ENCODE measurements at places on chromosomes 7 and 10. TPM values are rescaled to one million over a fixed set of nuclear protein-coding genes. Genes with fewer than 3 reads are reported as not detected.

Gene MUC3A
- 22.0 TPM for total RNA-seq

Gene AOAH
- total RNA-seq: not detected

Gene KLLN
- 0.43 TPM for total RNA-seq

Gene KIF20B
- 14.2 TPM for total RNA-seq

Gene SUGCT
- 1.0 TPM for total RNA-seq

Gene AKR1C8
- total RNA-seq: not detected

Gene GRID2IP
- total RNA-seq: not detected

Gene KCNIP2
- 0.98 TPM for total RNA-seq

Gene JAKMIP3
- 1.5 TPM for total RNA-seq

Gene TNKS2
- 18.9 TPM for total RNA-seq

Gene ABCB1
- not detected for total RNA-seq

Gene SEMA3C
- 63.0 TPM for total RNA-seq

Gene MALRD1
- not detected for total RNA-seq

Gene CUBN
- total RNA-seq: 0.01 TPM

Gene TMEM229A
- not detected for total RNA-seq

Gene DKK1
- total RNA-seq: 475 TPM

Gene IFIT1B
- not detected for total RNA-seq

Gene SYCE1
- total RNA-seq: not detected
